Frontal cortex (tissue), 4 donors: ENCODE measurements at places on chromosomes 12 and 14. TPM values are rescaled to one million over a fixed set of nuclear protein-coding genes. Genes with fewer than 3 reads are reported as not detected.
A peak's percentile ranks its signal among the peaks of the same experiment; 100 is the strongest.

DNA sequence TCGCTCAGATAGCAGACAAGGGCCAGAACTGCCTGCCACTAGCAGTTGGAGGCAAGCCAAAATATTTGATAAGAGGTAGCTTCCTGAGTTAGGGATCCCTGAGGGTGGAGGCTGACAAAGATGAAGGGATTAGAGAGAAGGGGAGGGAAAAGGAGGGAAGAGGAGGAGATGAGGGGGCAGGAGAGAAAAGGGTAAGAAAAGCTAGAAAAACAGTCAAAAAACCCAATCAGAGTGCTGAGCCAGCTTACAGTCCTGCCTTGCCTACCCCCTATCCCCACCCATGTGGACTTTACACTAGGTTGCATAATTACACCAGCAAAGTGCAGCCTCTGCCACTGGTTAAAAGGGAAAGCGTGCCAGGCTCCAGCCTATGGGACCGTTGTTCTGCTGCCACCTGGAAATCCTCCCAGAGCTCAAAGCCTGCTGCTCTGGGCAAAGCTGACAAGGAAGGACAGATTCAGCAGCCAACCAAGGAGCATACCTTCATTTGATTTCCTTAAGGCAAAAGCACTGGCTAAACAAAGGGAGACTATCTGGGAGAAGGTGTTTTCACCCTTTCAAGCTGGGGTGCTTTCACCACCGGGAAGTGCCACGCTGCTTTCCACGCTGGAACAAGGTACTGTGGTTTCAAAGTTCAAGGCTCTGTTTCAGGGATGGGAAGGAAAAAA lies 3.8 kb upstream of the NUMB start:
- no peak for DNase-seq

HSPB8 gene
- total RNA-seq: 0.41 TPM

GRCh38 chr14:38789805-38790204 lies 313.2 kb downstream of the SEC23A start:
- DNase-seq: no peak

DNA sequence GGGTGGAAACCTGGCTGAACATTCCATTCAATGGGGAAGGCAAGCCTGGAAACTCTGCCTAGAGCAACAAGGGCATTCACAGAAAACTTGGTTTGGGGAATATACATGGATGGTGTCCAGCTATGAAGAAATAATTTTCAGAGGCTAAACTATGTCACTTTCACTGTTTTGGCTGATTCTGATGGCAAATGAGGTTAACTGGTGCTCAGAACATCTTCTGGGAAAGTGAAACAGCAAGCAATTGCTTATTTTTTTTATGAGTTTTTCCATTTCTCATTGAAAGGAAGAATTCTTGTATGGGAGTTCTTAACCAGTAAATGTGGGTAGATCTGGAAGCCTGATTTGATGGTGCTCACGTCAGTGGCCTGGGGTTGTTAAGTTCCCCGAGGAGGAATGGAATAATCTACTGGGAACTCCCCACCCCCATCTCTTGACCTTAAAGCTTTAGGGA lies 132.8 kb upstream of the BTG1 start:
- DNase-seq: no peak

FLRT2 gene
- total RNA-seq: 84.0 TPM

DNA sequence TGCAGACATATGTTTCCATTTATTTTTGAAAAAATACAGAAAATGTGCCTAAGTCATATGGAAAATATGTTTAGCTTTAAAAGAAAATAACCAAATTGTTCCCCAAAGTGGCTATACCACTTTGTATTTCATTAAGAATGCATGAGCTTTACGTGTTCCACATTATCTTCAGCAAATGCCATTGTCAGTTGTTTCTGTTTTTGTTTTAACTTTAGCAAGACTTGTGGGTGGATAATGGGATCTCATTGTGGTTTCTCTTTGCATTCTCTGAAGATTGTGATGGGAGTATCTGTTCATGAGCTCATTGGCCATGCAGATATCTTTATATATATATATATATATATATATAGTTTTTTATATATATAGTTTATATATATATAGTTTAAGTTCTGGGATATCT lies 181.5 kb downstream of the CCER1 start:
- no peak for DNase-seq

GRCh38 chr14:99324291-99324690 lies 52.3 kb upstream of the BCL11B start:
- no peak for DNase-seq

GRCh38 chr14:30337456-30337855 lies 221.5 kb upstream of the G2E3 start:
- DNase-seq: no peak

IL23A gene
- total RNA-seq: not detected

DNA sequence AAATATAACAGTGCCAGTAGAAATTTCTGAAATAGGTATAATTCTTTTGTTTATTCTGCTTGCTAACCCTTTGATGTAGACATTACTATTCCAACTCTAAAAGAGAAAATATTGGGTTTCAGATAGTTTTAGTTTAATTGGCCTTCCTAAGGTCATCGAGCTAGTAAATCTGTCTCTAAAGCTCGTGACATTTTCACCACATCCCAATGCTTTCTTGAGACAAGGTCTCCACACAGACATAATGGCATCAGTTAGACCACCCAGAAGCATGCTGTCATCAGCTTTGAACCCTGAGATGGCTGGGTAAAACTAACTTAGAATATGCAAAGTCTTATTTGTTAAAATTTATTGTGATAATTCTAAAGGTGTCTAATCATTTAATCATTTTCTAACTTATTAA lies 52.0 kb downstream of the PIK3C2G start:
- DNase-seq: no peak

MRPL42 gene
- total RNA-seq: 91.7 TPM

CPNE6 gene
- 35.5 TPM for total RNA-seq

DNA sequence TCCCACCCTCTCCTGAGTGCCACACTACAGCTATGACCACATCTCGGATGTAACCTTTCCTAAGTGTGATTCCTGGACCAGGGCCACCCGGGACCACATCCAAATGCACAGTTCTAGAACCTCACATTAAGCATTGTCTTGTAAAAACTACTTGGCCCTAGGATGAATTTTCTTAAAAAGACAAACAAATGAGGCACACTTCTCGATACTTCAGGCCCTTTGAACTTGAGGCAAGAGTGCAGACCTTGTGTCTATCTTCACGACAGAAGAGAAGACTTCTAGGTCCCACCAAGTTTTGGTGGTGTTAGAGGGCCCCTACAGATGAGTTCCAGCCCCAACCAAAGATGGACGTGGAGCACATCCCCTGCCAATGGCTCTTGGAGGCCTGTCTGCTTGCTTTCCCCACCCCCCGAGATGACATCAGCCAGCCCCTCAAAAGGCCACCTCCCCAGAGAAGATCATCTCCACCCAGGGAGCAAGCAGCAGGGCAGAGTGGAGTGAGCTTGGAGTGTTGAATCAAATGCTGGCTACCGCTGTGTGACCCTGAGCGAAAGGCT lies 9.3 kb downstream of the ISCU start:
- no peak for DNase-seq

MTRFR gene
- total RNA-seq: 20.4 TPM

DNA sequence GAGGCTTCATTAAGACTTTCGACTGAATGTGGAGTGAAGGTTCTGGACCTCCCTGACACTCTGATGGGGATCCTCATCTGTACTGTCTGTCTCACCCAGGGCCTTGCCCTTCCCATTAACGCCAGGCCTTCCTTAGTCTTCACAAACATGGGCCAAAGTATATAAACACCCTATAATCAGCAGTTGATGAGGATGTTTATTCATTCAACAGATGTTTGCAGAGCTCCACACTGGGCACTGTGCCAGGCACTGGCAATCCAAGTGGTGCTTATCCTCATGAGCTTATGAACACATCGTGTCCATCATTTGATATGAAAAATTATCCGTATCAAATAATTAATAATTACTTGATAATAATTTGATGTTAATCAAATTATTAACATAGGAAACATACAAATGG lies 454.4 kb downstream of the FUT8 start:
- no peak for DNase-seq

GRCh38 chr14:101315802-101316296 lies 245.4 kb upstream of the DIO3 start:
- DNase-seq: no peak

GRCh38 chr14:31059152-31059924 lies 33.2 kb upstream of the STRN3 start:
- DNase-seq: no peak

DNA sequence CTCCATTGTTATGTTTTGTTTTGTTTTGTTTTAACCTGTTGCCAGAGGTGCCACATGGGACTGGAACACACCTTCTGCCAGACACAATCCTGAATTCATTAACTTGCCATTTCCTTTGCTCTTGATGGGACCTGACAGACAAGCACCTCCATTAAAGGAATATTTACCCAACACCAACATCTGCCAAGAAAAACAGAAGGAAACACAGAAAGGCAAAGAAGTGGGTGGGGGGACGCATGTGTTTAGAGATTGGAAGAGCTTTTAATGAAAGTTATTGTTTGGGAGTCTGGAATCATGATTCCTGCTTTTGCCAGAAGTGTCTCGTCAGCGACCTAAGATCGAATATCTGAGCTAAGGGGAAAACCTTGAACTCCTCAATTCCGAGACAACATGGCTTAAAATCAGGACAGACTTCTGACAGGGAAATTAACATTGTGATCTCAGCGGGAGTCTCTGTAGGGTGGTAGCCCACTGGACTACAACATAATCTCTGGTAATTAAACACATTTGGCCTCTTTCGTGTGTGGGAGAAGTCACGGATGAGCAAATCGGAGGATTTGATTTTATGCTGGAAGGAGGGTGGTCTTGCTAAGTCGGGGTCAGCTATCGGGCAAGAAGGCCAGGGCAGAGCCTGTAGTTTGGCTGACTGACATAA lies 210.4 kb upstream of the FAR2 start:
- no peak for DNase-seq

OR6C74 gene
- not detected for total RNA-seq

DNA sequence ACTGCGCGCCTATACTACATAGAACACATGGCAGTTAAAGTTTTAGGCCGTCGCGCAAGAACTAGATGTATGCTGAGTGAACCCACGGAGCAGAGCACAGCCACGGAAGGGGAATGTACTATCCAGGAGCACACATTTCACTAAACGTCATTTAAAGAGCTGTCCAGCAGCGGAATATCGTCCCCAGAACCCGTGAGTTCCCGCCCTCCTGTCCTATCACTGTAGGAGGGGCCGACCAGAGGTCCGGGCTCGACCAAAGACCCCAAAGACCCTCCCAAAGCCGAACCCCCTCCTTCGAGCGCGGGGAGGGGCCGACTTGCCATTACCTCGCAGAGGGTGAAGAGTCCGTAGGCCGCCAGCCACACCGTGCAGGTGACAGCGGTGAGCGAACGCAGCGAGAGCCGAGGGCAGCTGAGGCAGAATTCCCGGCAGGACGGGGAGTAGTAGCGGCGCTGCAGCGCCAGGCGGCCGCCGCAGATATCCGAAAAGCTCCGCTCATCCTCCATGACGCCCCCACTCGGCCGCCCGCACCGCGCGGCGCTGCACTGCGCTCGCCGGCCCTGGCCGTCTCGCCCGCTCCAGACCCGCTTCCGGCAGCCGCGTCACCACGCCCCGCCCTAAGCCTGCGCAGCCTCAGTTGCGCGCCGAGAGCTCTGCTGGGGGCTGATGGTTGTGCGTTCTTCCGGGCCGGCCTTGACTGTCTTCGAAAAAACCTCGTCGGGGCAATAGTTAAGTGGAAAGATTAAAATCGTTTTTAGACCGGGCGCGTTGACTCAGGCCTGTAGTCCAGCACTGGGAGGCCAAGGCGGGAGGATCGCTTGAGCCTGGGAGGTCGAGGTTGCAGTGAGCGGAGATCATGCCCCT lies at the start of gene PIGH:
PIGH (minus strand) TSS at position 571 of the 864 bp plus-strand sequence; CDS start at position 506, 65 bp downstream.
- peak; percentile 86 for DNase-seq

DNA sequence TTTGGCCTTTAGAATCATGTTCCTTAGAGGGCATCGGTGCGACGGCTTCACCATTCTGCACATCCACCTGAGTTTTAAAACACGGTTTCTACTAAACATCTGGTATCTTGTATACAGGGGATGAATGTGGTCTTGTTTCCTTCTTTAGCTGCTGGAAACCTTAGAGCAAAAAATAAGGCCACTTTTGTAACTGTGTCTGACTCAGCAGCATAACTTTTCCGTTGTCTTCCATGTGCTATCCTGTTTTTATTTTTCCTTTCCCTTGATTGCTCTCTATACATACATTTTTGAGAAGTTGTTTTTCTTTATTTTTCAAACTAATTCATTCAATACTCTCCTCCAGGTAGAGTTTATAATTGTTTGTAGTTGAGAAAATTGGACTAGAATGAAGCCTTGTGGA lies 108.8 kb upstream of the PCED1B start:
- no peak for DNase-seq

- no peak for DNase-seq
These were observed 58.9 kb upstream of the FSCB start for GRCh38 chr14:44565968-44566367.

ACACB gene
- 4.9 TPM for total RNA-seq

C12orf54 gene
- not detected for total RNA-seq

- no peak for DNase-seq
These were observed 173.2 kb downstream of the SLC35F4 start for GRCh38 chr14:57692671-57693070.

- DNase-seq: no peak
These were observed 458.8 kb upstream of the SOX5 start for GRCh38 chr12:24408305-24408704.

DNA sequence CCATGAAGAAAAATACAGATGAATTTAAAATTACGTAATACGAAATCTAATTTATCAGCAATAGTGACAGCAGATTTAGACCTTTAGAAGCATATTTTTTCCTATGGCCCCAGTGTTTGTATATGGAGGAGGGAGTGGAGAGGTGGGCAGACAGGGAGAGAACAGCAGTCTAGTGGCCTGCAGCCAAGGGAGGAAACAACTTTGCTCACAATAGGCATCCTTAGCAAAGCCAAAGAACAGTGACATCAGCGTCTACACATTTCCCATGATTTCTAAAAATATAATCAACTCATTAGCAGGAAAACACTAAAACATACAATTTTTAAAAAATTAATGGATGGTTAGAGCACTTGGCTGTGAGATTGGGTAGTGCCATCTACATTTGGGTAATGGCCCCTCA lies 622.6 kb upstream of the ATP2B1 start:
- no peak for DNase-seq

- DNase-seq: no peak
These were observed 272.4 kb upstream of the FOXG1 start for GRCh38 chr14:28494196-28494595.

- DNase-seq: no peak
These were observed 12.1 kb upstream of the BMP4 start for GRCh38 chr14:53968726-53969125.

GRCh38 chr12:25670076-25671055 lies 117.3 kb upstream of the LMNTD1 start:
- DNase-seq: no peak

DNA sequence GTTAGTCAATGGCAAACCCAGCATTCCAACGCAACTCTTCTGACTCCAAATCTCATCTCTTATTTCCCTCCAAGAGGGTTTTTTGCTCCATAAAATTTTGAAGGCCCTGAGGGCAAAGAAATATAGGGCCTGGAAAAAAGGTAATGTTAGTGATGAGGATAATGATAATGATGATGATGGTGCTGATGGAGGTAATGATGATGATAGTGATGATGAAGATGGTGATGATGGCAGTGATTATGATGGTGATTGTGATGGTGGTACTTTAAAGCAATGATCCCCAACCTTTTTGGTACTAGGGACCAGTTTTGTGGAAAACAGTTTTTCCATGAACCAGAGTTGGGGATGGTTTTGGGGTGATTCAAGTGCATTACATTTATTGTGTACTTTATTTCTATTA lies 50.1 kb downstream of the TMX1 start:
- no peak for DNase-seq

GRCh38 chr14:24438223-24439097 lies 4.1 kb downstream of the SDR39U1 start:
- no peak for DNase-seq
